Prostate gland (tissue), 2 donors: ENCODE measurements at places on chromosomes 16 and 17. TPM values are rescaled to one million over a fixed set of nuclear protein-coding genes. Genes with fewer than 3 reads are reported as not detected.

DNA sequence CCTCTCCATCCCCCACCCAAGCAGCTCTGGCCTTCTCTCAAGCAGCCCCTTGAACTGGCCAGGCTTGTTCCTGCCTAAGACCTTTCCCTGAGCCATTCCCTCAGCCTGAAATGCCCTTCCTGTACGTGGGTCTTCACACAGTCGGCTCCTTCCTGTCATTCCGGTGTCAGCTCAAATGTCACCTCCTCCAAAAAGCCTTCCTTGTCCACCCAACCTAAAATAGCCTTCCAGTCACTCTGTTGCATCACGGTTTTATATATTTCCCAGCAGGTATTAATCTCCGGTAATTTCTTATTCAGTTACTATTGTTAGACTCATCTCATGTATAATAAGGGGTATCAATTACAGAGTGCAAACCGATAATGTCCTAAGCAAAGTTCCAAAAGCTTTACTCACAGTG, 51.8 kb downstream of the C17orf67 start:
- no peak for DNase-seq

DNA sequence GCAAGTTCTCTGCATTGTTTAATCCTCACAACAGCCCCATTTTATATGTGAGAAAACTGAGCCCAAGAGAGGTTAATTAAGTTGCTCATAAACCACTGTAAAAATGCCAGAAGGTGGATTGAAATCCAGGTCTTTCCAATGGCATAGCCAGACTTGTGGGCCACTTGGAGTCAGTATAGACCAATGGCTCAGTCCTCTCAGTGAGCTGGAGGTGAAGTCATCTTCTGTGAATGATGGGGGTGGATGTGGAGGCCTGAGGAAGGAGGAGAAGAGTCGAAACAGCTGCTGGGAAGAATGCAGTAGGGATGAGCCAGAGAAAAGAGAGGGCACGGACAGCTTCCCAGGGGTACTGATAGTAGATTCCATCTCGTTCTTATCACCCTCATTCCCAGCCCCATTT, 213.4 kb downstream of the SOX9 start:
- DNase-seq = no peak

DNA sequence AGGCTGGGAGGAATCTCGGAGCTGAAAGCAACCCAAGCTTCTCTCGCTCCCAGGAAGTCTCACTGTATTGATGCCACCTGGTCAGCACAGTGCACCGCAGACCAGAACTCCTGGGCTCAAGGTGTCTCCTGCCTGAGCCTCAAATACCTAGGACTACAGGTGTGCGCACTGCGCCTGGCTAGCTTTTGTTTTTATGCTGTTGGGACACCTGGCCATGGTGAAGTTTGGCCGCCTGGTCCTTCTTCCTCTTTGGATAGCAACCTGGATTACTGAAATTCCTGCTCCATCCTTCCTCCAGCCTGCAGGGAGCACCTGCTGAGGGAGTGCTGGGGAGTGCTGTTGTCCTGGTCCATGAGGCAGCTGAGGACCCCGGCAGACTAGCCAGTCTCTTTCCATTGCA, 56.6 kb downstream of the COTL1 start:
- DNase-seq = no peak

Gene TBC1D3E
- not detected for total RNA-seq

Gene SOX8
- 11.9 TPM for total RNA-seq

Gene MVP
- total RNA-seq = 59.3 TPM

Gene GPRC5C
- 186 TPM for total RNA-seq
